Esophagus squamous epithelium (tissue), 5 donors: ENCODE measurements at places on chromosomes 2 and 18. TPM values are rescaled to one million over a fixed set of nuclear protein-coding genes. Genes with fewer than 3 reads are reported as not detected.

Gene MC2R
- not detected for total RNA-seq

Gene MFSD2B
- not detected for total RNA-seq

- DNase-seq = no peak
Measured at GRCh38 chr2:144377914-144378313, 142.0 kb downstream of the ZEB2 start.

GRCh38 chr18:72201032-72201431 is 343.1 kb downstream of the CBLN2 start:
- DNase-seq = no peak

- no peak for DNase-seq
Measured at GRCh38 chr2:180519276-180519675, 461.1 kb upstream of the UBE2E3 start.

DNA sequence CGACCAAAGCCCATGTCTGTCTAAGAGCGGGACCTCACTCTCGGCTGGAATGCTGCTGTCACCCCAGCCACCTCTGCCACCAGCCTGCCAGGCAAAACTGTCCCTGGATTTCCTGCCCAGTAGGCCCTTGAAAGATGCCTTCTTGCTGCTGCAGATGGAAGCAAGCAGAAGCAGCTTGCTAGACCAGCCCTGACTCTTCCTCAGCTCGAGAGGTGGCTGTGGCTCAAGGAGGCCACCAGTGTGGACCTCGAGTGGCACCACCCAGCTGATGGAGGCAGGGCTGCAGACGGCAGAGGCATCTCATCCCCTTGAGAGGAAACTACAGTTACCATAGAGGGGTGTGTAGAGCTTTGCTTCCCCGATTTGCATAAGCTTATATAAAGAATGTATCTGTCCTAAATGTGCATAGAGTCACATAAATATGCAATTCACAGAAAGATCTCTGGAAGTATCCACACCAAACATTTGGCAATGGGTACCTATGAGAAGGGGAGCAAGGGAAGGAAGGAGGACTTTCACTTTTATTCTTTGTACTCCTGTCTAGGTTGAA is 20.6 kb downstream of the ADCY3 start:
- DNase-seq = no peak

DNA sequence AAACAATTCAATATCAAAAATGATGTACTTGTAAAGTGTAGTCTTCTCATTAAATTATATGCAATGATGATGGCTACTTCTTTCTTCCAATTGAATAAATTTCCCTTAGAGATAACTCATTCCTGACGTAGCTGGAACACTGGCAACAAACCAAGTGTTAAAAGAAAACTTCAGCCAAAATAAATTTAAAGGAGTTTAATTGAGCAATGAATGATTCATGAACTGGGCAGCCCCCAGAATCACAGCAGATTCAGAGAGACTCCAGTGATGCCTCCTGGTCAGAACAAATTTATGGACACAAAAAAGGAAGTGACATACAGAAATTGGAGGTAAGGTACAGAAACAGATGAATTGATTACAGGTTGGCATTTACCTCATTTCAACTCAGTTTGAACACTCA is 276.5 kb downstream of the DSC3 start:
- DNase-seq = no peak

DNA sequence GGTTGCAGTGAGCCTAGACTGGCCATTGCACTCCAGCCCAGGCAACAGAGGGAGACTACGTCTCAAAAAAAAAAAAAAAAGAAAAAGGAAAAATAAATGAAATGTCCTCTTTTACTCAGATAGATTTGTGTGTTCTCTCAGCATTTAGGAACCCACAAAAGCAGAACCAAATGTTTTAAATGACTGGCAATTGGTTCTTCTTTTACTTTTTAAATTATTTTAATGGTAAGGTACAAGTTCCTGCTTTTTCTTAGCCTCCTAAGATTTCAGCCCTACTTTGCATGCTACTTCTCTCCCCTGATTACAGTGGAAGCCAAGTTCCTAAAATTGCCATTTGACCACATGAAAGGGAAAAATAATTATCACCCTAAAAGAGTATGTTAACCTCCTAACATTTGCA is 23.5 kb downstream of the SRSF7 start:
- DNase-seq = no peak

- DNase-seq = no peak
Measured at GRCh38 chr2:154226931-154227330, 355.2 kb downstream of the GALNT13 start.

DNA sequence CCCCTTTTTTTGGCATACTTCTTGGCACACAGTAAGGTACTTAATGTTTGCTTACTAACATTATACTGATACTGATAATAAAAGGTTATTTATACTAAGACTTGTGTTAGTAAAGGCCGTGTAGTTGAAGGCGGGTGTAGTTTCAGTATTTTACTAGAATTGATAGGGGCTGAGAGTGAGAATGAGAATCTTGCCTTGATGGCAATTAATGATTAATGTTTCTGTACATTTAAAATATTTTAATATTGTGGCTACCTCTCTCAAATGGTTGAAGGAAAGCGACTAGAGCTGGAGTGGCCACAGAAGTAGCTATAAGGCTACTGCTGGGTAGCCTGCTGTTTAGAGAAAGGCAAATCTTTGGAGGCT is 29.3 kb downstream of the PELI1 start:
- no peak for DNase-seq

- DNase-seq = no peak
Measured at GRCh38 chr18:47110492-47111274, 39.6 kb downstream of the HDHD2 start.

DNA sequence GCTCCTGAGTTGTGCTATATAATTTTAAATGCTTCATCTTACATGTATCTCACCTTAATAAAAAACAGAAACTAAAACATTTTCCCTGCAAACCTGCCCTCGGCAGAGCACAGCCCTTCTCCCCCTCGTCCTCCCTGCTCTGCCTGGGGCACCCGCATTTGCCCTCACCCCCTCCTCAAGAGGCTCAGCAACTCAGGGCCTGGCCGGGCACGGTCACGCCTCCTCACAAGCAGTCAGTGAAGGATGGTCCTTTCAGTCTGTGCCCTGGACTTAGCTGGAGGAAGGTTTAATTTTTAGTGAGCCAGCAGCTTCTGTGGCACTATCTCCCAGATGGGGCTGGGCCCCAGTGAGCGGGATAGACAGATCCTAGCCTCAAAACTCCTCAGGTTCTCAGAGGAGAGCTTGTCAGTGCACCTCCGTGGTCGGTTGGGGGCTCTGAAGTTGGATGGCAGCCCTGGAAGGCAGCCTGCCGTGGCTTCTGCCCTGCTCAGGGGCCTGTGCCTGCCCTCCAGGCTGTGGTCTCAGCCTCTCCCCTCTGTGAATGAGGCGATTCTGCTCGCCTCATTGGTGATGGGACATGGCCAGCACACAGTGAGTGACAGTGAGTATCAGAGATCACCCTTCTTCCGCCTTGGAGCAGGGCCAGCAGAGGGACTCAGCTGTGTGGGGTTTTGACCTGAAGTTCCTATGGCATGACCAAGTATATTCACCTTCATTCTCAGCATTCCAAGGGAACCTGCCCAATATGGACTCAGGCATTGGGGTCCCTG is 56.3 kb upstream of the AFF3 start:
- no peak for DNase-seq

DNA sequence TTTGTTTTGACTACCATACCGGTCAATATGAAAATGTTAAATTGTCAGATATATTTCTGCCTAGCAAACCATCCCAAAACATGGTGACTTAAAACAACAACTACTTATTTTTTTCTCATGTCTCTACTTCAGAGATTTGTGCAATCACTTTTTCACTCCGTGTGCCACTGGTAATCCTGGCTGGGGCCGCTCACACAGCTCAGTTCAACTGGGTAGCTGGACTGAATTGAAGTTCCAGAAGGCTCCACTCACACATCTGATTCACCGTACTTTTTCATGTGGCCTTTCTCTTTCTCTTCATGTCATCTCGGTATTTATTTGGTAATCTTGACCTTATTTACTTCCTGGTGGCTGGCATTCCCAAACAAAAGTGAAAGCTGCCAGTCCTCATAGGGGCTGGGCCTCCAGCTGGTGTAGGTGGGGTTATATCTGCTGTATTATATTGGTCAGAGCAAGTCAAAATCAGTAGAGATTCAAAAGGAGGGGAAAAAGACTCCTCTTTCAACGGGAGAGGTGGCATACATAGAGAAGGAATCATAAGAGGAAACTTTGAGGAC is 513.9 kb upstream of the NXPH2 start:
- DNase-seq = no peak

DNA sequence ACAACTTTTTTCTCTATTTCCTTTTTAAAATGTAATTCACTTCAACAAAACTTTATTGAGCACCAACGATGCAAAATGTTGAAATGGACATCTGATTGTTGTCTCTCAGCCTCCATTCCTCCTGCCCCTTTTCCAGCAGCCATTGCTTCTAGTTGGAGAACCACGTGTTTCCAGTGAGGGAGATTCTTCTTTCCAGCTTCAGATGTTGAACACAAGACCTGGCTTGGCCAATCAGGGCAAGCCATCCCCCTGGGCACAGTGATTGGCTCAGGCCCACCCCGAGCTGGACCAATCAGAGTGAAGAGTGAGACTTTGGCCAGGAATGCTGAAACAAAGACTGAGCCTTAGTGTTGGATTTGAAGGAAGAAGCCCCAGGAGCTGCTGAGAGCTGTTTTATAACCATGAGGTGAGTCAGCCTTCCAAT is 59.0 kb downstream of the E2F6 start:
- no peak for DNase-seq
